ENCODE measurements at places on chromosomes 7 and 10. TPM values are rescaled to one million over a fixed set of nuclear protein-coding genes. Genes with fewer than 3 reads are reported as not detected.

- no peak for DNase-seq
These were observed 607 bp upstream of the GGCT start for GRCh38 chr7:30505174-30505697.

- DNase-seq: no peak
These were observed 1.6 kb upstream of the CYTH3 start for GRCh38 chr7:6273917-6274630.

GRCh38 chr10:71966046-71967004 lies 2.1 kb downstream of the CHST3 start:
- no peak for DNase-seq

- DNase-seq: no peak
These were observed 140.4 kb downstream of the DKK1 start for GRCh38 chr10:52454491-52454890.

DNA sequence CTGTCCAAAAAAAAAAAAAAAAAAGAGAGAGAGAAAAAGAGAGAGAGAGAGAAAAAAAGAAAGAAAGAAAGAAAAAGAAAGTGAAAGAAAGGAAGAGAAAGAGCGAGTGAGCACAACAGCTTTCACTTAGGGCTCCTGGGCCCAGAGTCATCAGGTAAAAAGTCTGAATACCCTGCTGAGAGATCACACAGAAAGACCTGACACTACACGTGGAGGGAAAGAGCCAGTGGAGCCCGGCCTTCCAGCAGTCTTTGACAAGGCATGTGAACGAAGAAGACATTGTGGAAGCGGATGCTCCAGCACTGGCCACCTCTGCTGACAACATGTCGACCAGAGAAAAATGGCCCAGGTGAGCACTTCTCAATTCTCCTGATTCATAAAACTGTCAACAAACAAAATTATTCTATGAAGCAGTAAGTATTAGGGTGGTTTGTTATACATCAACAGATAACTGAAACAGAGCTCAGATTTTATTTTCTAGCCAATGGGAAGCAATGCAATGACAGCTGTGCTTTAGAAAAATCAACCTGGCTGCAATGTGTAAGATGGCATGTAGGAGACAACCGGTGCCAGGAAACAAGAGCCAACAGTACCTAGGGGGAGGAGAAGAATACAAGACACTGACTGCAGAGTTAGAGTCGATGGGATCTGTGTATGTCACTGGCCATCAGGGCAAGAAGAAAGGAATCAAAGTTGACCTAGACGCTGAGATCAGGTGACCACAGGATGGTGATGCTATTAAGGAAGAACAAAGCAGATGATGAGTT lies 4.4 kb downstream of the RNF216 start:
- no peak for DNase-seq

- no peak for DNase-seq
These were observed 73.0 kb upstream of the SFMBT2 start for GRCh38 chr10:7483848-7484247.

Gene SMO
- 0.22 TPM for total RNA-seq

Gene SPAM1
- total RNA-seq: not detected

Gene AGAP6
- 17.1 TPM for total RNA-seq

Gene MLLT10
- total RNA-seq: 67.3 TPM

Measured in OCI-LY7 (cell line).